DND-41 (cell line): ENCODE measurements at places on chromosomes 2 and 18.

DNA sequence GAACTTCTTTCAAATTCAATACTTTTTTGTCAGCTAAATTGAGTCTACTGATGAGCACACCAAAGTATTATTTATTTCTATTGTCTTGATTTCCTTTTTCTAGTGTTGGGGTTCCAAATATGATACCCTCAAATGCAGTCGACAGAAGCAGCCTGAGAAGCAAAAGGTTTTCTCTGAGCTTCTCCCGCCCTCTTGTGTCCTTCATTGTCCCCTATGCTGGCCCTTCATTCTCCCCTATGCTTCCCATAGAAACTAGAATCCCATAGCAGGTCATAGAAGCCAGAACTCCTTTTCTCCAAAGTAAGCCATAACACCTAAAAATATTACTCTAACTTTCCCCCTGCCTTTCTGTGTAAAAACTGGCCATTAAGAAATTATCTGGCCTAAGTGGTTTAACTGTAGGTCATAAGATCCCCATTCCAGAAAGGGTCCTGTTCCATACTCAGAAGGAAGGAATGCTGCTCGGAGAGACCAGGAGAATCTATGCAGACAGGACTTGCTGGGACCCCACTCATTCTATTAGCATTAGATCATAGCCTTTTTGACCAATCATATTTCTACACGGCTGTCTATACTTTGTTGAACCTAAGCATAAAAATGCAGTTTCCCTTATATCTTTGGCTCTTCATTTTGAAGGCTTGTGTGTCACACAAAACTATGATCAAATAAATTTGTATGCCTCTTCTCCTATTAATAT, 764.6 kb upstream of the PKDCC start:
- H3K27me3 ChIP-seq = no peaks in the 10 kb centered on the region
- H3K4me1 ChIP-seq = no peaks in the 10 kb centered on the region
- no peaks in the 10 kb centered on the region for H3K36me3 ChIP-seq
- no peak overlapping the region for H3K27ac ChIP-seq

DNA sequence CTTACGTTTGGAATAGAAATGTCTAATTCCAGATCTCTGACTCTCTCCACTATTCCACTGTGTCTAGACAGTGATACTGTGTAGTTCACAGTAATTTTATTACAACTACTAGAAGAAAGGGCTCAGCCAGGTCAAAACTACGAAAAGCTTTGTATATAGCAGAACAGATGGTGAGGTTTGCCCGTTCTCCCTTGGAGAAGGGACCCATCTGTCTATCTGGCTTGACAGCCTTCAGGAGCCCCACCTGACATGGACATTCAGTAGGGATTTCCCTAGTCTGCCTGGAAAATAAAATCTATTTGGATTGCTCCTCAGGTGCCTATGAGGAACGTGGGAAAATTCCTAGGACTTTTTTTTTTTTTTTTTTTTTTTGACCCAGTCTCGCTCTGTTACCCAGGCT, 435.4 kb downstream of the NRXN1 start:
- H3K27me3 ChIP-seq = no peaks in the 10 kb centered on the region
- H3K4me1 ChIP-seq = no peaks in the 10 kb centered on the region
- no peak overlapping the region for H3K27ac ChIP-seq
- no peaks in the 10 kb centered on the region for H3K36me3 ChIP-seq

GRCh38 chr2:136611451-136611850, 153.9 kb upstream of the THSD7B start:
- no peak overlapping the region for H3K27ac ChIP-seq
- no peaks in the 10 kb centered on the region for H3K36me3 ChIP-seq
- H3K4me1 ChIP-seq = no peaks in the 10 kb centered on the region
- no peak for DNase-seq
- H3K27me3 ChIP-seq = peaks cover 4% of the 10 kb centered on the region

GRCh38 chr18:62324917-62325805, at the start of gene TNFRSF11A:
TNFRSF11A (plus strand) TSS chr18:62325310; CDS start chr18:62325353, 43 bp downstream.
- H3K4me3 ChIP-seq = no peak within 1 kb of the TSS
- H3K27me3 ChIP-seq = peaks cover 11% of the 10 kb centered on the region
- no peaks in the 10 kb centered on the region for H3K36me3 ChIP-seq
- no peak within 1 kb of the TSS for H3K27ac ChIP-seq
- no peak for DNase-seq

DNA sequence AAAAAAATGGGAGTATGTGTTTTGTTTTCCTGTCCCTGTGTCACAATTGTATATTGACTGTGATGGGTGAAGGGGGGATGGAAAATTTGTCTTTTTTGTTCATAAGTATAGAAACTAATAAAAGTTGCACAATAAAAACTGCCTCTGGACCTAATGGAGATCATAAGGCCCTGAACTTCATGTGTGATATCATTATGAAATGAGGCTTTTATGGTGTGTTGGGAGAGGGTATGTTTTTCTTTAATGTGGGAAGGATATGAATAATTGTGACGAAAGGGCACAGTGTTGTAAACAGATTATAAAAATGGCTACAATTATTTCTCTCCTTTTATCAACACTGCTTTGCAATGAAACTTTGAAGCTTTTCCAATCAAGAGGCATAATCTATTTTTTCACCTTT, 1889.3 kb upstream of the CELF4 start:
- H3K27ac ChIP-seq = no peak overlapping the region
- no peaks in the 10 kb centered on the region for H3K27me3 ChIP-seq
- no peaks in the 10 kb centered on the region for H3K36me3 ChIP-seq
- H3K4me1 ChIP-seq = peaks cover 20% of the 10 kb centered on the region

DNA sequence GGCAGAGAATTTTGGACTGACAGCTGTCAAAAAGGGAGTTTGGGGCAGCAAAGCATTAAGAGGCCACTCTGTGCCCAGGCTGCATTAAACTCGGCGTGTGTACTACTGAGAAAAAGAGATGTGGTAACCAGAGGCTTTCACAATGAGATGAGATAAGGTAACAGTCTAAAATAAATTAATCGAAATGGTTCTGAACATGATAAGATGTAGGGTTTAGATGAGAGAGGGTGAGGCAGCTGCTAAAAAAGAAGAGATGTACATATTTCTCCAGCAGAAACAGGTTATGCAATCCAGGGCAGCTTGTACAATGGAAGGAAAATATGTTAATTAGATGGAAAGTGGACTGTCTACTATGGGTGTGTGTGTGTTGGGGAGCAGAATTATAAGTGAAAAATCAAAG, 39.2 kb upstream of the ACTR3 start:
- H3K27me3 ChIP-seq = no peaks in the 10 kb centered on the region
- H3K27ac ChIP-seq = no peak overlapping the region

DNA sequence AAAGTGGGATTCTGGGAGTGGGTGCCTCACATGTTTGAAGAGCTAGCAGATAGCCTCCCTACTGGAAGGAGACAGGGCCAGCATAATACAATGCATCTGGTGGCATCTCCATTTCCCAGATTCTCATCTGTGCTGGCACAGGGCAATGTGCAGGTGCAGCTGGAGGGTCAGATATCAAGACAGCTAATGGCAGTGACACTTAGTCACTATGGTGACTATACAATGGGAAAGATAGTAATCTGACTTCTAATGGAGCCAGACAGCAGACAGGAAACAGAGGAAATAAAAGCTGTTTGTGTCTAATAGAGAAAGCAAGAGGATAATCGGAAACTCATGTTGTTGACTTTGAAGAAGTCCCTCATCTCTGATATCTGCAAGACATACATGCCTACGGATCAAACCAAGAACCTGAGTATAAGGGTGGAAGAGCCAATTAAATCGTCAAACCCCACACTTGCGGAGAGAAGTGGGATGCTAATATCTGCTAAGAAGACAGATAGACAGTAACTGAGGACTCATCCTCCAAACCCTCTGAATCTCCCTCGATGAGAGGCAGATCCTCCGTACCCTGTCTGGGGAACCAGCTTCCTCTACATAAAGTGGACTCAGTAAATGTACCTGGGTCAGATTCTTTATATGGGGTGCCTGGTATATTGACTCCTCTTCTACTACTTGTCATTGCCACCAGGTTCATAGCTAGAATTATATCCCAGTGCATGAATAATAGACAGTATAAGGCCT, 692.7 kb downstream of the SOCS6 start:
- no peak overlapping the region for H3K4me3 ChIP-seq
- no peaks in the 10 kb centered on the region for H3K27me3 ChIP-seq
- no peak for DNase-seq
- H3K36me3 ChIP-seq = no peaks in the 10 kb centered on the region

GRCh38 chr18:25180973-25181548, 170.9 kb downstream of the ZNF521 start:
- no peaks in the 10 kb centered on the region for H3K36me3 ChIP-seq
- H3K27ac ChIP-seq = no peak overlapping the region
- DNase-seq = no peak
- H3K4me1 ChIP-seq = no peaks in the 10 kb centered on the region

GRCh38 chr2:237160271-237160919, 74.7 kb downstream of the COPS8 start:
- no peaks in the 10 kb centered on the region for H3K36me3 ChIP-seq
- H3K27ac ChIP-seq = no peak overlapping the region
- H3K4me3 ChIP-seq = no peak overlapping the region
- H3K27me3 ChIP-seq = peaks cover 2% of the 10 kb centered on the region
